Lung (tissue), 17 donors: ENCODE measurements at places on chromosomes 12 and 14. TPM values are rescaled to one million over a fixed set of nuclear protein-coding genes. Genes with fewer than 3 reads are reported as not detected.

DNA sequence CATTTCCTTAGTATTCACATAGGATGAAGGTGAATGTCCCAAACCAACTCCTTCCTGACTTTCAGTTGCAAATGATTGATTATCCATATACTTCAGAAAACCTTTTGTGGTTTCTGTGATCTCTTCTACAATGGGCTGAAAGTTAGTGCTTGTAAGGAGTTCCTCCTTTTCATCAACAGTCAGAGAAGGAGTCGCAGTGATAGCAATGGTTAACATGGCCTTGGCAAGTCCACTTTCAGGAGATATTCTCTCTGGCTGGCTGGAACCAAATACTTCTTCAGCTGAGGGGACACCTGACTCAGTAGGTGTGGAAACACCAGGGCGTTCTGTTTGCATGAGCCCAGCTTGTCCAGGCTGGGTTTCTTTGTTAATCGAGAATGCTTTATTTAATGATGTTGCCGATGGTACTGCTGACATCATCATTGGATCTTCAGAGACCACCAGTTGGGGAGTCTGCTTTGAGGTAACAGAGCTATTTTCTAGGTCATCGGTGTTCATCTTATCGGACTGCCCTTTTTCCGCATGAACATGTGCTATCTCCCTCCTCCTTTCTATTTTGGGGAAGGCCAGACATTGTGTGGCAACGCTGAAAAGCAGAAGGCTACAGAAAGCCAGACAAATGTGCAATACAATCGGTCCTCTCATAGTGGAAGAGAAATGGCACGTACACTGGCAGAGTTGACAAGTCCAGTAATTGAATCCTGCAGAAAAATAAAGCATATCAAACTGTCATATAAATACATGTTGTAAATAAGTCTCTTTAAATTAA, 13.1 kb downstream of the ARMH4 start:
- DNase-seq = no peak

DNA sequence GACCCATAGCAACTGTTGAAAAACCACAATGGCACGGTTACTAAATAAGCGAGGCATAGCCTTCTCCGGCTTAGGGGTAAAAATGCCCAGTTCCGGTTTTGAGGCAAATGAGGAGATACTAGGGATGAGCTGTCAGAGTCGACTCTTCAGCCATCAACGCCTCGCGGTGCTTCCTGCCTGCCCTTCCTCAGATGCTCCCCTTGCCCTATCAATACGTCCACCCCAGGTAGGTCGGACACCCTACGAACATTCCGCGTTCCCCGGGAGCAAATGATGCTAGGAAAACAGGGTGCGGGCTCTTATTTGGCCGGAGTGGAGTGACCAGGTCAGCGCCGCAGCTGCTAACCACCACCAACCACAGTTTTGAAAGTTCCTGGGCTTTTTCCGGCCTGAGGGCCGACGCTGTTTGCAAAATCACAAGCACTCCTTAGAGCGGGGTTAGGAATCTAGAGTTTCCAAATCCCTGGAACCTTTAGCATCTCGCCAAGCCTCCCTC, 1.2 kb downstream of the SRSF9 start:
- DNase-seq = peak; percentile 52

DNA sequence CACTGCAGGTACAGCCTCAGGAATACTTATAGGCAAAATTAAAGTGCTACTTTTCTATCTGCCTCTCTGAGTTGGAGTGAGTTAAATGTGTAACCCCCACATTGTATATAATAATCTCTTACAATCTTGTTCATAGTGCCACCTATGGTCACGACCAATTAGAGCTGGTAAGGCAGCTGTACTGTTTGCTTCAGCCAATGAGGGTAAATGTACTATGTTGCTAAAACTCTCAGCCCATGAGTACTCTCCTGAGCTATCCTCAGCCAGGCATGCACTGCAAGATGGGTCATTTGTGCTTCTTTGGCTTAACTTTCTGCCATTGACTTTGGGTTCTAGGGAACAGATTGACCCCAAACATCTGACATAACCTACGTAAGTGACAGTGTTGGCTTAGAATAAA, 15.0 kb upstream of the MDM2 start:
- DNase-seq = no peak

DNA sequence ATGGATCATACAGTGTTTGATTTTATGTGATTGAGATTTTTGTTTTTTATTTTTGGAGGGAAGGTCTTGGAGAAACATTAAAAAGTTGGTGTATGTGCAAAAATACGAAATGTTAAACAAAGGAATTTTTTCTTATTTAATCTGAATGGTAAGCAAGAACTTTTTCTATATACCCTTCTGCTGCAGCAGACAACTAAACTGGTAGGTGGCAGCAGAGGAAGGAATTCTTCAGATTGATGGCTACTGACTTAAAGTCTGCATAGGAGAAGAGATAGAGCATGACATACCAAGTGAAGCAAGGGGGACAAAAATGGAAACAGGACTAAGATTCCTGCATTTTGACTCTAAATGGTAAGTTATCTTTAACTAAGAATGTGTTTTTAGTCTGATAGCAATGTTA, 42.0 kb upstream of the A2ML1 start:
- DNase-seq = peak; percentile 60

DNA sequence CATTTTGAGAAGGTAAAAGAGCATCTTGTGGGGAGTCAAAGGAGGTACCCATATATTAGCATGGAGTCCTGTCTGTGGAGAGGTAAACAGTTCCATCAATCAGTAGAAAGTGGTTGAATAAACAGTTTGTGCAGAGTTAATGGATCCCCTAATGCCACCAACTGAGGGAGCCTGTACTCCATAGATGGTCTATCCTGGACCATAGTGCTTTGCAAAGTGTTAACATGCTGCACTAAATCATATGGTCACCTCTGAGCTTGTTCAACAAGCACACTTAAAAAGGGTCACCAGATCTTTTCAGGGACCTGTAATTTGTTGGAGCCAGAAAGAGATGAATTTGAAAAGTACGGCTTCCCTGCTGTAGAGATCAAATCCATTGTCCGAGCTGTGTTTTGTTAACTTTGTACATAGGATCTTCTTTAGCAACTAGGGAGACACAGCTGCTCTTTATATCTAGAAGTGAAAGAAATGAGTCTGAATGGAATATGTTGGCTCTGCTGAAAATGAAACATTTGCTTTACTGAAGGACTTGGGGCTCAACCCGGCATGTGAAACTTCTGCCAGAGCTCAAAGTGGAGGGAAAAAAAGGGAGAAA, 366.4 kb downstream of the ETNK1 start:
- DNase-seq = no peak

DNA sequence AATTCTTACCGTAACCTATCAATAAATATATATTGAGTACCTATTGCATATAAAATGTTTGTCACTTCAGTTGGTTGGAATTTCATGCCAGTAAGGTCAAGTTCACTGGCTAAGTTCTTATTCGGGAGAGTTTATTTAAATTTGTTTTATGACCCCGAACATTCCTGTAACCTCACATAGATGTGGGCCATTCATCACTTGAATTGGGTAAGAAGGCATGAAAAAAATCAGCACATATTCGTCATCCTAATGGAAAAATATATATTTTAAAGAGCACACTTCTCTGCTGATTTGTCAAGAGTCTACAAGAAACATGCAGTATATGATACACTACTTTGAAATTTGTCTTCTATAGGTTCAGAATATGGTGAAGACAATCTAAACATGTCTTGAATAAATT, 263.4 kb downstream of the CCDC91 start:
- DNase-seq = no peak

DNA sequence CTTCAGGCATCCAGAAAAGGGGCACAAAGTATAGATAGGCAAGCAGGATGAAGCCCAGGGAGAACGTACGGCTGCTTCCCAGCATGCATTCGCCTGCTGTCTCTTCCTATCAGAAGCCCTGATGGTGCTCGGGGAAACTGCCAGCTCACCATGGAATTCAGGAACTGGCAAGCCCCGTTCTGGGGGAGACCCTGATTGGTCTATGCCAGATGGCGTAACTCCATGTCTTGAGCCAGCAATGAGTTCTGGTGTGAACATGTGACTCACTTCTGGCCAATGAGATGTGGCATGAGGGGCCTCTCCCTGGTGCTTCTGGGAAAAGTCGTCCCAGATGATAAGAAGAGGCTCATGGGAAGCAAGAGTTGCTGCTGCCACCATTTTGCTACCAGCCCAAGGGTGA, 270.8 kb downstream of the BCL11B start:
- DNase-seq = no peak

The LUM gene
- 593 TPM for total RNA-seq

The APOF gene
- total RNA-seq = 0.12 TPM

The PABPN1 gene
- total RNA-seq = 66.0 TPM

The RND1 gene
- 5.3 TPM for total RNA-seq

The PTCSC3 gene
- 0.64 TPM for total RNA-seq
